ENCODE measurements at places on chromosomes 1 and 21. TPM values are rescaled to one million over a fixed set of nuclear protein-coding genes. Genes with fewer than 3 reads are reported as not detected.

DNA sequence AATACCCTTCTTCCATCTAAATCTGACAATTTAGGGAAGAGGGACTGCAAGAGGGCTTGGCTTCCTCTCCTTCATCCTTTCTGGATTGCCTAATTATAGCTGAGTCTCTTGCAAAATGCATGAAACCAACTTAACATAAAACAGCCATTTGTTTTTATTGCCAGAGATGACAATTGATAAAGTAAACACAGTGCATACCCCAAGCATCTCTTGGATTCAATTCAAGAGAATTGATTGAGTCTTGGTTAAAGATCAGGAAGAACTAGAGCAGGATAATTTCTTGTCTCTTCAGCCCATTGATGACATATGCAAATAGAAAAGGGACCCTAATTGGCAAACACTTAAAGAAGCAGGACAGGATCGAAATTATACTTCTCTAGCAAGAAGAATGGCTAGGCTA is 617.1 kb upstream of the PTBP2 start:
- no peak for DNase-seq

DNA sequence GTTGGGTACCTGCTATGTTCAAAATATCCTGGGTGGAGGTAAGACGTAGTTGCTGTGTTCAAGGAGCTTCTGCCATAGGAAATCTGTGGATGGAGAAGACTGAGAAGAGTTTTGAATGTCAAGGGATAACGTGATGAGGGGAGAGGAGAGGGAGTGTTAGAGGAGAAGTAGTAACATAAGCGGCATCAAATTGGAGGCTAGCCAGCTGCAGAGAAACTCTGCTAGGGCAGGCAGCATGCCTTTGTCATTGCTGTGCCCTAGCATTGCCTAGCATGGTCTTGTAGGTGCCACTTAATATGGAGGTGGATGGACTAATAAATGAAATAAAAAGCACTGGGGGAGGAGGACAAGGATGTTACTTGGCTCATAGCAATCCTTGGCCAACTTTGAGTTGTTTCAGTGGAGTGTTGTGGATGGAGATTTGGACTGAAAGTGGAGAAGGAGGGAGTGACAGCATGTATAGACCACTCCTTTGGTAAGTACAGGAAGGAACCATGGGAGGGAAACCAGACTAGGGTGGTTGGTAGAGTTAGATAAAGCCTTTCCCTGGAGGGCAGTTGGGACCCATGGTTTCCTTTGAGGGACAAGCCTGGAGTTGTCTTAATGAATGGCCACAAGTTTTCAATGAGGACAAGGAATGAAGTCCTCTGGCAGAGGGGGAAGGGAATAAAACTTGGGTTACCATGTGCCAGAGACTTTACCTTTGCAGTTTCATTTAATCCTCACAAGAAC is 6.3 kb downstream of the VANGL1 start:
- no peak for DNase-seq

- DNase-seq = no peak
These were observed 66.7 kb upstream of the ANGPTL3 start for GRCh38 chr1:62530516-62531154.

The SNRPE gene
- polyA plus RNA-seq = 76.9 TPM
